ENCODE measurements at places on chromosomes 12 and 14. TPM values are rescaled to one million over a fixed set of nuclear protein-coding genes. Genes with fewer than 3 reads are reported as not detected.

The GPR84 gene
- not detected for total RNA-seq

The OASL gene
- total RNA-seq = not detected

The NEUROD4 gene
- total RNA-seq = not detected

The INHBC gene
- not detected for total RNA-seq

The RTL1 gene
- not detected for total RNA-seq

The AQP2 gene
- total RNA-seq = not detected

The KRT83 gene
- total RNA-seq = not detected

The MYL6 gene
- 1,209 TPM for total RNA-seq

The MMP19 gene
- 11.1 TPM for total RNA-seq

The CCDC184 gene
- 1.1 TPM for total RNA-seq

Data from fibroblast of the aortic adventitia (primary cell).